Karpas-422 (cell line): ENCODE measurements at places on chromosomes 16 and 17.

- no peak for DNase-seq
Measured at GRCh38 chr16:79003026-79003609, 597.4 kb downstream of the MAF start.

DNA sequence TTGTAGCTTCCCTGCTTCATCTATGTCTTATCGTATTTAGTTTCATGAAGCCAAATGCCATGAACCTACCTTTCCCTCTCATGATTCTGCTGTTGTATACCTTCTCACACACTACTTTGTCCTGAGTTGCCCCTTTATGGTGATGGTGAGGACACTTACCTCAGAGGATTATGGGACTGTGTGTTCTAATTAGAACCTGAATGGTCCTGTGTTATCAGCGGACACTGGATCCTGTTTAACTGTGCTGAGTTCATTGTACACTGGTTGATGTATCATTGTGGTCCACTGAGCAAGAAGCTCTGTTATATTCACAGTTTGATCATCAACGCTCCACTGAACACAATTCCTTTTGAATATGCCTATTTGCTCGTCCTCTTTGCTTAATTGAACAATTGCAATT, 343.0 kb downstream of the RBFOX1 start:
- no peak for DNase-seq

GRCh38 chr17:2084766-2085647, 30.1 kb downstream of the HIC1 start:
- no peak for DNase-seq

- no peak for DNase-seq
Measured at GRCh38 chr16:30567991-30568638, 3.4 kb downstream of the ZNF688 start.

GRCh38 chr17:35368081-35368830, 5.2 kb downstream of the SLFN11 start:
- peak; percentile 82 for DNase-seq

GRCh38 chr16:49546735-49547134, 173.1 kb downstream of the C16orf78 start:
- no peak for DNase-seq

DNA sequence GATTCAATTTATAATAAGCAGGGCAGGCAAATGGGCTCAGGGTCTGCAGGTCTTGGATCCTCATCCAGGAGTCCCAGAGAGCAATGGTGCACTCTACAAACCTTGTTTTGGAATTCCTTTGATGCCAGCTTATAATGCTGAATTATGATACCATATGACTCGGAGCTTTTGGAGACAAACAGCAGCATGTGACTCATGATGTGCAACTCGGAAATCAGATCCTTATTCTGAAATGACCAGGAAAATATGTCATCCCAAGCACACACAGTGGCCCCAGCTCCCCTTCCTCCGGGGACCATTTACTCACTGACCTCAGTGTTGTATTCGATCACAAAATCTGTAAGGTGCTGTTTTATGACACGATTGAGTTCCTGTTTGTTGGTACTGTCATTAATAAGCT, 20.2 kb upstream of the UMOD start:
- no peak for DNase-seq

DNA sequence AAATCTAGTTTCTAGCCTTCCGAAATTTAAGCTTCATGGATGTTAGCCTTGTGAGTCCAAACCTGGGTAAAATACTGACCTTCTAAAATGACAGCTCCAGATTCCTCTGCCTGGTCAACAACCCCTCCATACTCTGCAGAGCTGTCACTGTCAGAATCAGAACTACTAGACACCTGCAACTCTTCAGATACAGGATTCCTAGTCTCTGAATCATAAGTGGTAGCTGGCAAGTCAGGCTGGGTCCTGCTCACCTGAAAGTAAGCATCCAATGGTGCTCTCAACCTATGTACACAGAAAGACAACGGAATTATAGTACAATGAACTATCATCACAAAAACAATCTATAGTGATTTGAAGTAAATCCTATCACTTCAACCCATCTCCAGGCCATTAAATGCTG, 14.8 kb downstream of the RFWD3 start:
- DNase-seq = no peak

DNA sequence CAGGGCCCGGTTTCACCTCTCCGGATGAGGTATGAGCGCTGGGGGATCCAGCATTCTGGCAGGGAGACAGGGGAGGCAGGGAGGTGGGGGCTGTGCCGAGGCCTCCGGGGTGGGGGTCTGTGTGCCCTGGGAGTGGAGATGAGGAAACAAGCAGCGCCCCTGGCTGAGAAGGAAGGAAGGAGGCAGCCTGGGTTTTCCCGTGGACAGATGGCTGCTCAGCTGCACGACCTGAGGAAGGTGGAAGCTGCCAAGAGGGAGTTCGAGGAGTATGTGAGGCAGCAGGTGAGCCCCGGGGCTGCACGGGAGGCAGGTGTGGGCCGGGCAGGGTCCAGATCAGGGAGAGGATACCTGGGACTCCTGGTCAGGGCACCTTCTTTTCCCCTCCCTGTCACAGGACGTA, 4.3 kb downstream of the RNF112 start:
- no peak for DNase-seq

DNA sequence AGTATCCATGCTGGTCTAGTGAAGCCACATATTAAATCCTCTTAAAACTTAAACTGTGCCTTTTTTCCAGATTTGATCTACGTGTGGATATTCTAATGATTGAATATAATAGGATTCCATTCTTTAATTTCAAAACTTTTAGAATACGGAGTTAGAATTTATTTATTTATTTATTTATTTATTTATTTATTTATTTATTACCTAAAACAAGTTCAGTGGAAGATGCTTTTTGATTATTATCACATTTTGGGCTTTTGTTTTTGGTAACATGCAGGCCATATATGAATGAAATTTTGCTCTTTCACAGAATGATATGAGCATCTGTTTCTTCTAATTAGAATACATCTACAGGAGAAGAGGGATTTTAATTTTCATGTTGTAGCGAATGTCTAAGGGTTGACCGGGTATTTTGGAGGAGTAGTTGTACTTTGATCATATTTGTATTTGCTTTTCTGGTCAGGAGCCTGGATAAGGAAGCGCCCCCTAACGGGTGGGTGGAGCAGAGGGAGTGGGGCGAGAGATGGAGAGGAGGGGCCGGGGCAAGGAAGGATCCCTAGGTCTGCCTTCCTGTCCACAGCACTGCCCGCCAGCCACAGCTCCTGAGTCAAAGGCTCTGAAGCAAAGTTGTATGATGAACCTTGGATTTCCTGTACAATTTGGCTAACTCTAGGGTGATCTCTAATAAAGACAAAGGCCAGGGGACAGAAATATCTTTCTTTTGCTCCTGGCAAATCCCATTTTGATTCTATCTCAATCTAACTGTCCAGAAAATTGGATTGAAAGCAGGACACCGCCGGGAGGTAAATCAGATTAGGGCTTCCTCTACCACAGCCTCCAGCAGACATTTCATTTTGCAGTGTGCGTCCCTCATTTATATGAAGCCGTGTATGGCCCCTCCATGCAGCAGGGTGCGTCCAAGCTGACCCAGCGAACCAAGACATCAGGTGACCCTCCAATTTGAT, 149.1 kb downstream of the PRKCA start:
- peak; percentile 62 for DNase-seq

GRCh38 chr16:83402160-83402814, 405.5 kb upstream of the HSBP1 start:
- DNase-seq = peak; percentile 45

- no peak for DNase-seq
Measured at GRCh38 chr17:17132746-17133145, 73.4 kb downstream of the PLD6 start.

DNA sequence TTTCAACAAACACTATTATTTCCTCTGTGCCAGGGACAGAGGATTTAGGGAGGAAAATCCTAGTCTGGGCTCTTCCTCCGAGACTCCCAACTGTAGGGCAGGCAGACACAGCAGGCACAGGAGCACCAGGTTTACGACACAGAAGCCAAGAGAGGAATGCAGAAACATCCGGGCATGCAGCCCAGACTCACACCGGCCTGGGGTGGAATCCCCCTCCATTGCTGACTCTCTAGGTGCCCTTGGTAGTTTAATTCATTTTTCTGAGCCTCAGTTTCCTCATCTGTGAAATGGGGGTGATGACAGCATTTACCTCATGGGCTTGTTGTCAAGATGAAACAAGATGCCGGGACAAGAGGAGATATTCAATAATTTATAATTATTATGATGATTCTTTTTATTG, 14.9 kb downstream of the CA4 start:
- no peak for DNase-seq

DNA sequence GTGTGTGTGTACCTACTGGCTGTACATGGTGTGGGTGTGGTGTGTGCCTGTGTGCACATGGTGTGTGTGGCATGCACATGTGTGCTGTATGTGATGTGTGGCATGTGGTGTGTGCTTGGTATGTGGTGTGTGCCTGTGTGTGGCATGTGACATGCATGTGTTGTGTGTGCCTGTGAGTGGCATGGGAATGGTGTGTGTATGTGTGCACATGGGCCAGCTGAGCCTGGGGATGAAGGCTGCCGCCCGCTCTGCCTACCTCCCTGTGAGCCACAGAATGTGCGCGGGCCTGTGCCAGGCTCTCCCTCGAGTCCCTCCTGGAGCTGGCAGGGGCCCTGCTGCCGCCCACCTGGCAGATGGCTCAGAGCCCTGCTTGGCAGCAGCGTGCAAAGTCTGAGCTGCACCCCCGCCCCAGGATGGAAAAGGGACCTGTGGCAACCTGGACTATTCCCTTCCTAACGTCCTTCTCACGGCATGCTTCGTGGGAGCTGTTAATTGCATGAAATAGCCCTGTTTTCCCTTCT, 9.3 kb downstream of the PRSS27 start:
- no peak for DNase-seq

- no peak for DNase-seq
Measured at GRCh38 chr16:56382459-56382858, 42.9 kb downstream of the AMFR start.

DNA sequence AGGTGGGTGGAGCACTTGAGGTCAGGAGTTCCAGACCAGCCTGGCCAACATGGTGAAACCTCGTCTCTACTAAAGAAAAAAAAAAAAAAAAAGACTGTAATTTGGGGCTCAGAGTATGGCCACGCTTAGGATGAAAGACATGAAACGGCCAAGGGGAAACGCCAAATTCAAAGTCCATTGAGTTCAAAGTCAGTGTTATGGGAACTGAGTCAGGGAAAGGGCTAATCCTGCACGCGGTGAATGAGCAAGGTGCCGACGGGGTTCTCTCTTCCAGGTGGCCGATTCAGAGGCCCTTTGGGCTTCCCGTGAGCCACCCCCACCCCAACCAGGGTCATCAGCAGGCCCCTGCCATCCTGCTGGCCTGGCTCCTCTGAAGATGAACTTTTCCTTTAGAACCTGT, 7.5 kb upstream of the OSGIN1 start:
- DNase-seq = no peak

- no peak for DNase-seq
Measured at GRCh38 chr16:81720973-81721906, 57.9 kb upstream of the PLCG2 start.

DNA sequence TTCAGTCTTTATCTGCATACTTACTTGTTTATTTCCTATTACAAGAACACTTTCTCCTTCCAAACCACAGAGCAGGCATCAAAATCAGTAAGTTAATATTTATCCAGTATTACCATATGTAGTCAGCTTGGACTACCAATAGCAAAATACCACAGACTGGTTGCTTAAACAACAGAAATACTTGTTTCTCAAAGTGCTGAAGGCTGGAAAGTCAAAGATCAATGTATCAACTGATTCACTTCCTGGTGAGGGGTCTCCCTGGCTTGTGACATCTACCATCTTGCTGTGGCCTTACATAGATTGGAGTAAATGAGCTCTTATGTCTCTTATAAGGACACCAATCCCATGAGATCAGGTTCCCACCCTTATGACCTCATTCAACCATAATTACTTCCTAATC, 2.6 kb downstream of the STXBP4 start:
- no peak for DNase-seq

- DNase-seq = peak; percentile 89
Measured at GRCh38 chr17:64661976-64662773, at the start of gene SMURF2. TSS of gene SMURF2 (minus strand) at chr17:64662307. CDS start at chr17:64661880, 427 bp downstream.

GRCh38 chr17:16287563-16288027, 65.7 kb downstream of the CENPV start:
- peak; percentile 70 for DNase-seq

DNA sequence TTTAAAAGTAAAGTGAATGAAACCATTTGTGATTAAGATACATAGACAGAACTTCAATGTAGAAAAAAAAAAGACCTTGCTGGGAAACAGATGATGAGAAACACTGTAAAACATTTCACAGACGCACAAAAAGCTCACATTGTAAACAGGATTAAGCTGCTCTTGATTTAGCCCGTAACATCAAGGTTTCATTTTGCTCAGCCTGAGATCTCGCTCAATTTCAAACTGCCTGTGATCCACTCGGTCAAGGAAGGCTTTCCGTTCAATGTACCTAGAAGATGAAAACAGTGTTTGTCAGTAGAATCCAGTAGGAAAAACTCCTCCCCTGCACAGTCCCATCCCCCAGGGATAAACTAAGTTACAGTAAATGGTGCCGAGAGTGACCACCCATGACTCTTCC, 42.3 kb upstream of the BCAR1 start:
- DNase-seq = no peak

GRCh38 chr16:58128181-58128631, 975 bp downstream of the CFAP20 start:
- DNase-seq = no peak

- no peak for DNase-seq
Measured at GRCh38 chr17:8015236-8015956, 13.0 kb downstream of the GUCY2D start.

DNA sequence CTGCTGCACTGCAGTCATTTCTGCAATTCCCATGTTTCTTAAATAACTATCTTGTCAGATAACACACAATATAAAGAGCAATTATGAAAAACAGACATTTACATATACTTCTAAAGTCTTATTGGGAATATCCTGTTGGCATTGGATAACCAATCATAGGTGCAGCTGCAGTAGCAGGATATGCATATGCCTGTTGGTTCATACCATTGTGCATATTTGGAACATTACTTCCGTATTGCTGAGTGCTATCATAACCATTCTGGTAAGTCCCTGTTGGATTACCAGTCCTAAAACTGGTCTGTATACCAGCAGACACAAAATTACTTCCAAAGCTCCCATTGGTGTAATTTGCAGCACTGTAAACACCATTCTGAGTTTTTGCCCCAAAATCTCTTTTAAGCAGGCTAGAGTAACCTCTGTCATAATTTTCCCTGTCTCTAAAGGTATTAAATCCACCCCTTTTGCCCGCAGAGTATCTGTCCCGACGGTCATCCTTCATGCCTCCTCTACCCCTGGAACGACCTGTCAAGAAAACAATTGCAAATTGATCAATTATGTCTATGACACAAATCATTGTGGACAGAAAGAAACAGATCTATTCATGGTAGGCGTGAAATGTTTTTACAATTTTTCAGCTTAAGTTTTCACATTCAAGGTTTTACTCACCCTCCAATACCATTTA, 3.1 kb upstream of the POLG2 start:
- DNase-seq = peak; percentile 46

DNA sequence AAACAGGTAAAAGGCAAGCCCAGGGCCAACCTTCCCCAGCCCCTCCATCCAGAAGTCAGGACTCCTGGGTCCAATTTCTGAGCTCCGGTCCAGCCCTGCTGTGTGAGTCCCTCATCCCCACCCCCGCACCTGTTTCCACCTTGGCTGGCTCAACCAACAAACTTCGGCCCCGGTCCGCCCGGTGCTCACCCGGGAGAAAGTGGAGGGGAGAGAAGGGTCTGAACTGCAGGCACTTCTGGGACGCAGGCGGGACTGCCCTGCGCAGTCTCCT, 541 bp downstream of the RHBDF2 start:
- no peak for DNase-seq

GRCh38 chr17:11642655-11643054, 44.4 kb downstream of the DNAH9 start:
- DNase-seq = no peak
